ENCODE measurements at places on chromosomes 1 and 21.

DNA sequence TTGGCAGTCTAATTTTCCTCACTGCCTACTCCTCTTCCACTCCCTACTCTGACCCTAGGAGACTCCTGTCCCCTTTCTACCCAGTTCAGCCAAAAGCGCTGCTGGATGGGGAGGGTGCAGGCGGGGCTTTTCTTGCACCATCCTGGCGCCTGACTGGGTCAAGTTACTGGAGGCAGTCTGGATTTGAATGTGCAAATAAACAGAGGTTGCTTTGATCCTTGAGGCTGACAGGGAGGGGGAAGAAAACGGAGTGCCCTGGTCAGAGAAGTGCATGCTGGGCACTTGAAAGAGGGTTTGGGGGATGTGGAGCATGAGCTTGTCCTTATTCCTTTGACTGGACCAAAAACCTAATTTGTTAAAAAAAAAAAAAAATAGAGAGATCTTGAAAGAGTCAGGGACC, 76.8 kb upstream of the SOX13 start:
- no peak for DNase-seq

DNA sequence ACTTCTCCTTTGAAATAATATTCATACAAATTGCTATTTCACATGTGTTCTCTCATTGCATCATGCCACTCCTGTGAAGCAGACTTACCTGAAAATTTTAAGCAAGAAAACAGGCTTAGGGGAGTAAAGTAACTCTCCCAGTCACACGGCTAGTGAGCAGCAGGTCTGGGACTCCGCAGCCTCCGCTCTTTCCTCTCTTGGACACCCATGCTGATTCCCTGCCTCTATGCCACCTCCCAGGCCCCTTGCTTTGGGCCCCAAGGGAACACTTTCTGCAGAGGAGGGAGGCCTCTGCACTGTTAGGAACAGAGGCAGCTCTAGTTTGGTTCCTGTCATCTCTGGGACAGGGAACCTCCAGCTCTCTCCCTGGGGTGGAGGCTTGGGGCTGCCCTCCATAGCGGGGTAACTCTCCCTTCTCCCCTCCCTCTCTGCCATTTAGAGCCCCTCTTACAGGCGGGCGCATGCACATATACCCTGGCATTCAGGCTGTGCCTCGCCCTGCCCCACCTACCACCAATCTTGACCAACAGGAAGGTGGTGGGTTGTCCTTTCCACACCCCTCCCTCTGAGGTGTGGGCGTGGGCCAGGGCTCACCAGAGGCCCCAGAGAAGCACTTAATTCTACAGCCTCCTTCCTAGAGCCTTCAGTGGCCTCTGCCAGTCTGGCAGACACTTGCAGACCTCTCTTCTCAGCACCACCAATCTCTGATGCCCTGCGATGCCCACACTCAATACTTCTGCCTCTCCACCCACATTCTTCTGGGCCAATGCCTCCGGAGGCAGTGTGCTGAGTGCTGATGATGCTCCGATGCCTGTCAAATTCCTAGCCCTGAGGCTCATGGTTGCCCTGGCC, at the start of gene RXFP4:
TSS of gene RXFP4 (plus strand) at position 646 of the 852 bp plus-strand sequence. CDS start at position 718, 72 bp downstream.
- no peak for DNase-seq

GRCh38 chr1:197811769-197812168, 36.5 kb upstream of the DENND1B start:
- DNase-seq: no peak

GRCh38 chr1:171610385-171610784, 11.7 kb upstream of the MYOCOS start:
- DNase-seq: no peak

- no peak for DNase-seq
These were observed 508.1 kb downstream of the DPYD start for GRCh38 chr1:97412737-97413136.

All from femur (tissue), 1 donor.